ENCODE measurements at places on chromosomes 2 and 18.

- peaks cover 71% of the 10 kb centered on the region for H3K27me3 ChIP-seq
- peaks cover 31% of the 10 kb centered on the region for H3K4me1 ChIP-seq
- peak within 1 kb of the TSS; percentile 71 for H3K4me3 ChIP-seq
These were observed at the start of gene GATA6 for GRCh38 chr18:22169011-22169888. GATA6 (plus strand) TSS chr18:22169589; CDS start chr18:22171145, 1,556 bp downstream.

DNA sequence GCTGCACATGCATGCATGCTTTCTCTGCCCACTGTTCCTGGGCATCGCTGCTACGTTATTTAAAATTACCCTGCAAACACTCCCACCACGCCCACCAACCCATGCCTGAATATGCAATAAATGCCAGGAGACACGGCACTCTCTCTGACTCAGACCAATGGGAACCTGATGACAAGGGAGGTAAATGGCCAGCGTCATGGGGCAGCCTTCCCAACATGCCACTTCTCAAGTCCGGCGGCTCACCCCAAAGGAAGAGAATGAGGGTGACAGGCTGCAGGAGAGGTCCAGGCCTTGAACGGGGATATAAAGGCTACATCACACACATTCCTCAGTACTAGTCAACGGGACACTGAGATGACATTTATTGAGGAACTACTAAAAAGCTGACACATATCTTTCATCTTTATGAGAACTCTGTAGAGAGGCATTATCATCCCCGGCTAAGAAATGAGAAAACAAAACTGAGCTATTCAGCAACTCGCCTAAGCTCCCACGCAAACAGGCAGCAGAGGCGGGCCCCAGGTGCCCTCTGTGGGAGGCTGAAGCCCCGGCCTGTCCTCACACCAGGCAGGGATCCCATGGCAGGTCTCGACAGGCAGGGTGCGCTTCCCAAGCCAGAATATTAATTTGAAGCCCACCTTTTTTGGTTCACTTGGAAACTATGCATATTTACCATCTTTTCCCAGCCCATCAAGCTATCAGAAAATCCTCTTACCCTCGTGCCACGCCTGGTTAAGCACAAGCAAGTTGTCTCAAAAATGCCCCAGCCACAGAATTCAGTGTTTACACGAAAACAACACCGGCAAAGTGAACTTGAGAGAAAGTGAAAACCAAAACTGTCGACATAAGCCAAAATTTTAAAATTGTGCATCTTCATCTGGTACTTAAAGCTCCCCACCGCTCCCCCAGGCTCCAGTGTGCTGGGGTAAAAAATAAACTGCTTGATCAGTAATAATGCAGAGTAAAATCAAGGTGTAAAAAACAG is 166.3 kb downstream of the HDAC4 start:
- H3K27me3 ChIP-seq: no peaks in the 10 kb centered on the region
- DNase-seq: peak; percentile 70
- H3K4me3 ChIP-seq: peak overlapping the region; percentile 4
- no peaks in the 10 kb centered on the region for H3K36me3 ChIP-seq

GRCh38 chr18:58800582-58800981 is 64.1 kb upstream of the ZNF532 start:
- no peaks in the 10 kb centered on the region for H3K36me3 ChIP-seq
- H3K4me3 ChIP-seq: no peak overlapping the region
- H3K27ac ChIP-seq: no peak overlapping the region
- H3K4me1 ChIP-seq: no peaks in the 10 kb centered on the region
- H3K27me3 ChIP-seq: peaks cover 7% of the 10 kb centered on the region

- H3K36me3 ChIP-seq: peaks cover 3% of the 10 kb centered on the region
- no peak overlapping the region for H3K27ac ChIP-seq
- H3K27me3 ChIP-seq: no peaks in the 10 kb centered on the region
- DNase-seq: no peak
- H3K4me3 ChIP-seq: no peak overlapping the region
These were observed 75.3 kb upstream of the CYP26B1 start for GRCh38 chr2:72222829-72223564.

- H3K36me3 ChIP-seq: peaks cover 63% of the 10 kb centered on the region
- no peaks in the 10 kb centered on the region for H3K27me3 ChIP-seq
- no peaks in the 10 kb centered on the region for H3K4me1 ChIP-seq
- DNase-seq: no peak
- no peak overlapping the region for H3K4me3 ChIP-seq
These were observed 84.3 kb downstream of the FANCL start for GRCh38 chr2:58156780-58157179.

- no peak for DNase-seq
- peaks cover 41% of the 10 kb centered on the region for H3K27me3 ChIP-seq
- peaks cover 10% of the 10 kb centered on the region for H3K4me1 ChIP-seq
- H3K36me3 ChIP-seq: peaks cover 3% of the 10 kb centered on the region
- no peak overlapping the region for H3K27ac ChIP-seq
These were observed 758 bp downstream of the CFAP221 start for GRCh38 chr2:119544939-119545475.

DNA sequence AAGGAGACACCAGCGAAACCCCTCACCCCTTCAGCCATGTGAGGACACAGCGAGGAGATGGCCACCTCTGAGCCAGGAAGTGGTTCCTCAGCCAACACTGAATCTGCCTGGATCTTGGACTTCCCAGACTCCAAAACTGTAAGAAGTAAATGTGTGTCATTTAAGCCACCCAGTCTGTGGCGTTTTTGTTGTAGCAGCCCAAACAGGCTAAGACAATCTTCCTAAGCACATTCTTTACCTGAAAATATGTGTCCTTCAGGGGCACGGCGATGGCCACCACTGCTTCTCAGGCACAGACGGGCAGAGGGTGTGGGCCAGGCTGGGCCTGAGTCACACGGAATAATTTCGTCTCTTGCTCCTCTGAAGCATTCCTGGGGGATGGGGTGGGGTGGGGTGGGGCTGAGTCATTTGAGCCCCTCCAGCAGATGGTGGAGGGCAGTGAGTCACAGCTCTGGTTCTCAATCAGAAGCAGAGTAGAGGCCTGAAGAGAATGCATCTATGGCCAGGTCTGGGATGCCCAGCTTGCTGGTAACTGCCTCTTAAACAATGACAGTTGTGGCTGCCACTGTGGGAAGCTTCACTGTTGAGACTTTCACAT is 142.4 kb downstream of the CAPN13 start:
- H3K27ac ChIP-seq: no peak overlapping the region
- H3K4me1 ChIP-seq: no peaks in the 10 kb centered on the region
- H3K36me3 ChIP-seq: peaks cover 4% of the 10 kb centered on the region
- H3K27me3 ChIP-seq: peaks cover 1% of the 10 kb centered on the region
- peak; percentile 21 for DNase-seq

- H3K27me3 ChIP-seq: peaks cover 19% of the 10 kb centered on the region
- no peak overlapping the region for H3K4me3 ChIP-seq
- peak; percentile 38 for DNase-seq
- H3K27ac ChIP-seq: no peak overlapping the region
- H3K36me3 ChIP-seq: no peaks in the 10 kb centered on the region
These were observed 54.6 kb downstream of the MERTK start for GRCh38 chr2:111952871-111953452.

GRCh38 chr18:66193938-66194337 is 410.0 kb downstream of the CDH19 start:
- DNase-seq: no peak
- H3K4me1 ChIP-seq: no peaks in the 10 kb centered on the region
- no peak overlapping the region for H3K4me3 ChIP-seq
- no peaks in the 10 kb centered on the region for H3K27me3 ChIP-seq

DNA sequence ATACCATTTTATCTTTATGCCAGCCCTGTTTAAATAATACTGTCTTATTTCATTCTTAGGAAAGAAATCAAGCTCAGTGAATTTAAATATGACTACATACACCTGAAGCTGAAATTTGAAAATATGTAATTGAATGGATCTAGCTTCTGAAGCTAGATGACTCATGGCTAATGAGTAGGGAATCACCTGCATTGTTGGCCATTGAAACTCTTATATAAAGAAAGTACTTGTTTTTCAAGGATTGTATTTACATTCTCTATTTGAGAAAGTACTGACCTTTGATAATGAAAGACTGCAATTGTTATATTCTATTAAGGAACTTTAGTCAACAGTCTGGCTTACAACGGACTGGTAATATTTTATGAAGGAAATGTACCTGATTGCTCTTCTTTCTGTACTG is 346.7 kb upstream of the LRATD1 start:
- no peak overlapping the region for H3K27ac ChIP-seq
- no peaks in the 10 kb centered on the region for H3K36me3 ChIP-seq
- H3K4me3 ChIP-seq: no peak overlapping the region
- no peaks in the 10 kb centered on the region for H3K4me1 ChIP-seq
- DNase-seq: no peak

DNA sequence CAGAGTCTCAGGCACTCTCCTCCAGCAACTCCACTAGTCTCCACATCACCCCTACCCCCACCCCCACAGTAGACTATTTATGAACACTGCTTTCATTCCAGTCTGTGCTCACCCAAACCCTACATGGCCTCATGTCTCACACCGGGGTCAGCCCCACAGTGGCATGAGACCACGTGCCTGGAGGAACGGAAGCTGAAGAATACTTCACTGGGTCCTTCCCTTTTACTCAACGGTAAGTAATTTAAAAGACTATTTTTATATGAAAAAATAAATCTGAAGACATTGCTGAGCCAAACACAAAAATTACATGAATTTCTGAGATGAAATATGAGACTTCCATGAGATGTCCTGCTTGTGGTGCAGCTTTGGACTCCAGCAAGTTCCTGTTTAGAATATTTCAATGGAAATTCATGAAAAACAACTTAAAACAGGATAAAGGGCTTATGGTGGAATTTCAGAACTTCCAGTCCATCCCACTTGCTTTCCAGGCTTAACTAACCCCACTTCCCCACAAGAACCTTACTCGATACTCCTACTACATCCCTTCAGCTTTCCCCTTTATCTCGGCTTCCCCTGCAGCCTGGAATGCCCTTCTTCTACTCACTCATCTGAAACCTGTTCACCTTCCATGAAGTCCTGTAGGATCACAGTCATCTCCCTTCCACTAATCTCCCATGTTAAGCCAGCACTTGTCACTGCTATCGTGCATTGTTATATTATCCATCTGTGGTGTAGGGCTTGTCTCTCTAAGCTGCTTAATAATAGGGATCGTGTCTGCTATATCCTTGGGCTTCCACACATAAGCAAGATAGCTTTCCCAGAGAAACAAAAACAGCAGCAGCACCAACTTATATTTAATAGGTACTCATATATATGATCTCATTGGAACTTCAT is 47.9 kb downstream of the SLC14A1 start:
- no peaks in the 10 kb centered on the region for H3K36me3 ChIP-seq
- H3K4me3 ChIP-seq: no peak overlapping the region
- no peak overlapping the region for H3K27ac ChIP-seq
- DNase-seq: no peak
- peaks cover 18% of the 10 kb centered on the region for H3K4me1 ChIP-seq

DNA sequence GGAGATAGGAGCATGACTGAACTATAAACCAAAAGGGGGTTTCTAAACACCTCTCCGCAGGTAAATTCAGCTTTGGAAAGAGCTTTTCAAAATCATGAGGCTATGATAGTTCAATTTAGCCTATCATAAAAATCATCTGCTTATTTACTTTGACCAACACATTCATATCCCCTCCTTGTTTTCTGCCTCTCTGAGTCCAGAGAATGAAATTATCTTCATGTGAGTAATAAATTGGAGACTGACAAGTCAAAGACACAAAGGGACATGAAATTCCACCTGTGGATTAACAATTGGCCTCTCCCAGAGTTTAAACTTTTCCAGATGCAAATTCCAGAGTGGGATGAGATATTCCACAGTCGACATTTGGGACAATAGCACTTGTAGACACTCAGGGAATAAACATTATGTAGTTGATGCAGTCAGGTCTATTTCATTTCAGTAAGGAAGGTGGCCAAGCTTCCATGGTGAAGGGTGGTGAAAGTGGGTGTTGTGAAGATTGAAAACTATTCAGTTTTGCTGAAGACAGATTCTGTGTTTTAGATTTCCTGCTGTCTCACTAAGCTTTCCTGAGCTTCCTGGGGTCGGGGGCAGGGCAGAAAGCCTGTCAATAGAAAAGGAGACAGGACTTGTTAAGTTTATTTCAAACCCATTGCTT is 84.7 kb downstream of the CDC42EP3 start:
- peak overlapping the region; percentile 92 for H3K27ac ChIP-seq
- H3K4me3 ChIP-seq: peak overlapping the region; percentile 56
- no peaks in the 10 kb centered on the region for H3K36me3 ChIP-seq

GRCh38 chr2:7508296-7508943 is 591.2 kb downstream of the RNF144A start:
- no peaks in the 10 kb centered on the region for H3K36me3 ChIP-seq
- H3K4me1 ChIP-seq: no peaks in the 10 kb centered on the region
- no peaks in the 10 kb centered on the region for H3K27me3 ChIP-seq
- no peak overlapping the region for H3K4me3 ChIP-seq
- no peak overlapping the region for H3K27ac ChIP-seq

DNA sequence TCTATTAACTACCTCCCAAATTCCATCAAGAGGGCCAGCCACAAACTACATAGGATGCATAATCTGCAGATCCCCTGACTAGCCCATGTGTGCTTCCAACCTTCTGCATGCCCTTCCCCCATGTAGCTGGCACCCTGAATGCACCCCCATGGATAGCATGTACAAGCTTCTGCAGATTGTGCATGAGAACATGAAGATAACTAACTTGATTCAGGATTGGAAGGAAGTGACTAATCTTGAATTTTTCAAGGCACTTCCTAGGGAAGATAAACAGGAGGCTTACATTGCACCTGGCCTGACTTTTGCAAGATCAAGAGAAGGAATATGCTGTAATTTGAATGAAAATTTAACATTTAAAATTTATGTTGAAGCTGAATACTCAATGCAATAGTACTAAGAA is 66.7 kb downstream of the CDC42EP3 start:
- peaks cover 10% of the 10 kb centered on the region for H3K36me3 ChIP-seq
- no peak overlapping the region for H3K4me3 ChIP-seq
- H3K4me1 ChIP-seq: peaks cover 42% of the 10 kb centered on the region
- no peak overlapping the region for H3K27ac ChIP-seq
- H3K27me3 ChIP-seq: no peaks in the 10 kb centered on the region

GRCh38 chr2:223328578-223328977 is 273.6 kb downstream of the SCG2 start:
- H3K36me3 ChIP-seq: no peaks in the 10 kb centered on the region
- no peak for DNase-seq
- H3K4me3 ChIP-seq: no peak overlapping the region
